ENCODE measurements at places on chromosomes 7 and 10.

DNA sequence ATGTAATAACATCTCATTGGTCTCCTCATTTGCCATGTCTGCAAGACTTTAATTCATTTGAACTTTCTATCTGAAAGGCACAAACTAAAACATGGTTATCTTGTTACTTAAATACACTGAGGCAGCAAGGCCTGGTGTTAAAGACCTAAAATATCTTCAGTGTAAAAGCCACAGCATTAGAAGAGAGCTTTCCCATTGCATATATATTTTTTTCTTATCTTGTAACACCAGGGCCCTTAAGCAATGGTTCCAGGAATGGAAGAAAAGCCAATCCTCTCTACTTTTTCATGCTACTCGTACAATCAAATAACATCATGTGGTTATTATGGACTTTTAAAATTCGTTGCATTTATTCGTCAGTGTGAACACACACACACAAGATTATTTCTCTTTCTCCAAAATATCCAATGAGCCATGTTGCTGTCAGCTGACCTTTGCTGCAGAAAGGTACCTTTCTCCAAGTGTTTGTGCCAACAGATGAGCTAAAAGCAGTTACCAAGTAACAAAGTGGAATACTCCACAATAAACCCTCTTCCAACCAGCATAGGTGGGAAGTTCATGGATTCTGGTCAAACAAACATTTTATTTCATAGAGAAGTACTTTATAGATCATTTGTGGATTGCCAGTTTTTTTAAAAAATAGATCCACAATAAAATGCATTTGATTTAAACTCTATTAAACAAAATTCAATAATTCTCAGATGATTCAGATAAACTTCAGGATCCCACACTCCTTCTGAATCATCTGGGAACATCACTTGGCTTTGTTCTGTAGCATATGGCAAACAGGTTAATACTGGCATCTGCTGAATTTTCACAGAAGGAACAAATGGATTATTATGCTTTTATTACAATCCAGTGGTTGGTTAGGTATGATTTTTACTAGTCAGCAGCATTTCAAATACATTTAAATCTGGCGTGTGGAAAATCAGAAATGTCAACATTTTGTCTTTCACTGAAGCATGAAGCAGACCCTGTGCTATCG lies 63.3 kb upstream of the AGBL3 start:
- DNase-seq, result no peak

- no peak for DNase-seq
Observed at GRCh38 chr7:148803094-148803493, 81.0 kb downstream of the EZH2 start.

DNA sequence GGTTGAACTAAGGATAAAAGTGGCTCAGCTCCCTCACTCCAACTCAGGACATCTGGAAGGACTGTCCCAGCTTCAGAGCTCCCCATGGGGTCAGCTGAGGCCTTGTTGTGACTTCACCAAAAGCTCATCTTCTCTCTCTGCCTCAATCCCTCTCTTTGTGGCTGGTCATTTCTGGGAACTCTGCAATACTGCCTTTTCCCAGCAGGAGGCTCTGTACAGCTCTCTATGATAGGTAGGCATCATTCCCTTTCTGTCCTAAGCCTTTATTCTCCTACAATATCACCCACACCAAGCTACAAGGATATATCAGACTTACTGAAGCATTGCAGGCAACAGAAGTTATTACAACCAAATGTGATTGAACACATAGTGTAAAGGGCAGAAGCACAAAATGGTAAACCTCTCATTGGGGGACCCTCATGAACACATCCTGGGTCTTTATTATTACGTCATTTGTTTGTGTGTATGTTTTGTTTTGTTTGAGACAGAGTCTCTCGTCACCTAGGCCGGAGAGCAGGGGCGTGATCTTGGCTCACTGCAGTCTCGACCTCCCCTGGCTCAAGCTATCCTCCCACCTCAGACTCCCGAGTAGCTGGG lies 36.7 kb upstream of the PRPS1L1 start:
- DNase-seq, result no peak

- no peak for DNase-seq
Observed at GRCh38 chr7:11404355-11404754, 427.6 kb downstream of the THSD7A start.

GRCh38 chr7:11988186-11988585 lies 156.2 kb upstream of the THSD7A start:
- DNase-seq, result no peak

DNA sequence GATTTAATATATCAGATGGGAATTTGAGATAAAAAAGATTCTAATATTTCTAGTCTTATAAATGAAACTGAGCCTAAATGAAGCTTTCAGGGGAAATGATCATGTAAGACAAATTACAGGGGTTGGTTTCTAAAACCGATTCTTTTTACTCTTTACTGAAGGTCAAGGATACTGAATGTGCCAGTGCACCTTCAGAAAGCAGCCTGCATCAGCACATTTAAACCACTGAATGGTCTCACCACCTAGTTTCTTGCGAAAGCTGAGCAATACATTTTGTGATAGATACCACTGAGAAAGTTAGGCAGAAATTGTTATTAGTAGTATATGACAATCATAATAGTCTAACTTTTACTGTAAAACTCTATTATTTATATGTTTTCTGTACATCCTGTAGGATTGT lies 180.7 kb downstream of the PCDH15 start:
- DNase-seq, result no peak

GRCh38 chr7:7330997-7331396 lies 148.7 kb downstream of the C1GALT1 start:
- no peak for DNase-seq

DNA sequence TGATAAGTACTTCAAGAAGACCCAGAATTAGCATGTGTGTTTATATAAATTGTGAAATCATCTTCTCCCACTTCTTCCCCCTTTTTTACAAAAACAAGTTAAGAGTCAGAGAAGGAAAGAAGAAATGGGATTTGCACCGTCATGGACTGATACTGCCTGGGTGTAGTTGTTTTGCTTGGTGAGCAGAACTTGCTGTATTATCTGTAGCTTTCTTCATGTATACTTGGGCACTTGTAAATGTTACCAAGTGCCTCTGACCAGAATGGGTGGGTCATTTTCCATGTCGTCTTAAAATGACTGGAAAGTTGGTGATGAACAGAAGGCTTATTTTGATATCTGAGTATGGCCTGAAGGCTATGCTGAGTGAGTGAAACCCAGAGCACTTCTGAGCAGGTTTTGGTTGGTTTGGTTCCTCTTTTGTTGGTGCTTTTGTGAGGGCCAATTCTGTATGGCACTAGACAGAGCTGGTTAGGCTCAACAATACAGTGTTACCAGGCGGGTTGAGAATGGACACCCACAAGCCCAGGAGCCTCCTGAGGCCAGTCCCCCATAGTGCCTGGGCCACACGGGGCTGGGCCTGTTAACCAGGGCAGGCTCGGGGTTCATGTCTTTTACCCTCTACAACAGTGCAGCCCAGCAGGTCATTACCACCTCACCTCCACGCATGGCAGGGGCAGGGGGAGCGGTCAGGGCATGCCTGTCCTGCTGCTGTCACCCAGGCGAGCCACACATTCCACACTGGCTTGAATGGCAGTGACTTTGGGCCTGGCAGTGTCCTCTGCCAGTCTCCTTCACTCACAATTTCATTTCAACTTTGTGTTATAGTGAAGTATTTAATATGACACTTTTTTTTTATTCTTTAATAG lies 115.1 kb downstream of the CCNY start:
- no peak for DNase-seq

GRCh38 chr10:13383399-13383761 lies 35.3 kb upstream of the SEPHS1 start:
- no peak for DNase-seq

- no peak for DNase-seq
Observed at GRCh38 chr7:33185786-33186185, 56.4 kb downstream of the BBS9 start.

- no peak for DNase-seq
Observed at GRCh38 chr7:46494028-46494427, 573.0 kb upstream of the IGFBP3 start.

GRCh38 chr10:50275650-50276235 lies 24.4 kb upstream of the ASAH2 start:
- DNase-seq, result peak; percentile 1

- no peak for DNase-seq
Observed at GRCh38 chr7:46007990-46008643, 87.0 kb upstream of the IGFBP3 start.

DNA sequence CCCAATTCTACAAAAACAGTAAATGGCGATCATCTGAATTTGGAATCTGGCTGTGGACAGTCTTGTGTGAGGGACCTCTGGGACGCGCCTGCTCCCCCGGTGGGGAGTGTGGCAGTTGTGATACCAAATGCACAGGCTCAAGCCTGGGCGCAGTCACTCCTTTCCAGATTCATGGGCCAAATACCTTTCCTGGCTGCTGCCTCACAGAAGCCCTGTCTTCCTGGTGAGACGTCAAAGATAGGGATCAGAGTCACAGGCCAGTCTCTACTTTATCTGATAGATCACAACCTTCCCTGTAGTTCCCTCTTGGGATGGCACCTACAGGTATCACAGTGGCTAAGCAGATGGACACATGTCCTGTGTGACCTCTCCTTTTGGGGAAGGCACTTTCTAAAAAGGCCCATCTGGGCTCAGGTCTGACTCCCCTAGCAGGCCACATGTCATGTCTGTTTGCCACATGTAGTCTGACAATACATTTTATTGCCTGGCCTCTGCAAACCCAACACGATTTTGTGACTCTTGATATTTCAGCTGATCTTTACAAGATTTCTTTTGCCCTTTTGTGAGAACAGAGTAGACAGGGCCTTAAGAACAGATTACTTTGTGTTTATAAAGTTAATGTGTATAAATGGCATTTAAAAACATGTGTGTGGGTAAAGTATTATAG lies 150.1 kb downstream of the SNX10 start:
- DNase-seq, result no peak

DNA sequence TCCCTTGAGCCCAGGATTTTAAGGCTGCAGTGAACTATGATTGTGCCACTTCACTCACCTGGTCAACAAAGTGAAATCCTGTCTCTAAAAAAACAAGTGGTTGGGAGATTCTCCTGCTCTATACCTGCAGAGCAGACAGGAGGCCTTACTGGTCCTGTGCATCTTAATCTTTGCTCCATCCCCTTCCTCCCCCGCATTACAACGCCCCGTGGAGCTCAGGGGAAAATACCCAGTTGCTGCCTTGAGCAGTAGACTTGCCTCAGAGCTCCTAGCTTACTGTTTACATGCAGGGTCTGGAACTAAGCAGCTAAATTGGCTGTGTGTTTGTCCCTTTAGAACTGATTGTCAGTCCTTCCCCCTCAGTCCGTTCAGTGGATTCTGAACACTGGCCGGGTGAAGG lies 123.8 kb upstream of the KMT2E start:
- DNase-seq, result no peak

DNA sequence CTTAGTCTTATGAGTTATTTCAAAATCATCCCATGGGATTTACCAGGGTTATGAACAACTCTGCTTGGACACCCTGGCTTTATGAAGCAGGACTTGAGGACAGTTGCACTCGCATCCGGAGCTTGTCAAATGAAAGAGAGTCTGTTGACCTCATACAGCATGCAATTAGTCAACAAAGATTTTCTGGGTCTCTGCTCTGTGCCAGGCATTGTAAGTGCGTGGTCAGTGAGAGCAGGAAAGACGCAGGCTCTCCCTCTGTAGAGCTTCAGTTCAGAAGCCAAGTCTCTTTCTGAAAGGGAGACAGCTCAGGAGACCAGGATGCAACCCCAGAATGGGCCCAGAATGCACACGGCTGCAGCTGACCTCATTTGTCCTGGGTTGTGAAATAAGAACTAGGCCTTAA lies 45.5 kb upstream of the DMBT1 start:
- DNase-seq, result no peak

DNA sequence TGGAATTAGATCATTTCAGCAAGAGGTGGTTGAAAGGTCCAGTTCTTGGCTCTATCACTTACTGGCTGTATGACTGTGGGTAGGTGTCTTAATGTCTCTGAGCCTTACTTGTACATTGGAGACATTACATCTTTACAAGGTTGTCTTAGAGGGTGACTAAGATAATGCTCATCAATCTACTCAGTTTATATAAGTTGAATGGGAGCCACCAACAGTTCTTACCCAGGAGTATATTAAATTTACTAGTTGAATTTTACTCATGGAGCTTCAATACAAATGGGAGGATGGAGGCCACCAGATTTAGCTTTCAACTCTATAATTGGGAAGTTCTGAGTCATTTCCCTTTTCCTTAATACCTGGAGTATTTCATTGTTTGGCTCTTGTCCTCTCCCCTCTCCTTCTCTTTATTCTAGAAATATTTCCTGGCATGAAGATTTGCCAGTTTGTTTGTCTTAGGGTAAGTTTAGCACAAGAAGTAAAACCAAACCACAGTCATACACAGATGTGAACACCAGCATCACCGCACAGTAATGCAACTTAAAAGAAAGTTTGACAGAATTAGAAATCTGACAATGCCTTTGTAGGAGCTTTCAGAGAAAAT lies 222.8 kb downstream of the LRMDA start:
- no peak for DNase-seq

- no peak for DNase-seq
Observed at GRCh38 chr10:2139746-2140145, 402.4 kb upstream of the ADARB2 start.

DNA sequence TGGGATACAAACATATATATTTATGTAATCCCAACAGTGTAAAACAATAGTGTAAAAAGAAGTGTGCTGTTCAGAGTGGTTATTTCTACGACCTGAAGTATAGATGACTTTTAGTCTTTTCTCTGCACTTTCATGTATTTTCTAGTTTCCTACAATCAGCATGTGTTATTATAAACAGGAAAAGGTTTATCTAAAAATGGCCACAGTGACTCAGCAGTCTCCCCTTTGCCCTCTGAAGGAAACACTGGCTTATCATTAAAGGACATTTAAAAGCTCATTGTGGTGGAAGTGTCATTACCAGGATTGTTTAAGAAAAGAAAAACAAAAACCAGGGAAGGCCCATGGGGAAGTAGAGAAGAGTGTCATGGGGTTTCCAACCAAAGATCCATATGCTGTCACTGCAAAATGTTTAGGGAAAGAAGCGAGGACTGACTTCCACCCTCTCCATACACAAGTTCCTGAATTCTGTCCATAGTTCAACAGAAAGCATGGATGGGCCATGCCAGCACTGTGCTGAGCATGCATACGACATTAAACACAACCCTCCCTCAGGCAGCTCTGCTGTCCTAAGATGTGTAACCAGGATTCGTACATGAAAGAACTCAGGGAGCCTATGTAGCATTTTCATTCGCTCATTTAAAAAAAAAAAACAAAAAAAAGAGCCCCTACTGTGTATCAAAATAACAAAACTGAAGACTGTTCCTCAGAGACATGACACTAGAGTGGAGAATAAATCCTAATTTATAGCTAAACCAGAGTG lies 10.2 kb downstream of the CYREN start:
- no peak for DNase-seq

DNA sequence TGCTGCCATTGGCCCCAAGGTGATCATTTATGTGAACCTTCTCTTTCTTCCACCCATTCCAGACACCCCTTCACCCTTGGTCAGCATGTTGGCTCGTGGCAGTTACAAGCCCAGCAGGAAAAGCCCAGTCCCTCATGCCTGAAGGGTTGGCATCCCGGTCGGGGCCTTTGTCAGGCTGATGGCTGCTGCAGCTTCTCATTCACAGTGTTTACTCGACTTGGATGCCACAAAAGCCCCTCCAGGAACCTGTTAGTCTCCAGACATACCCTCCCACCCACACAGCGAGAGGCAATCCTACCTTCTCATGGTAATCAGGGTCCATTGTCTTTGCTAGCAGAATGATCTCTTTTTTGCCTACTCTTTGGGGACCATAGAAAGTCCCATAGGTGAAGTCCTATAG lies 200.8 kb upstream of the PFKP start:
- DNase-seq, result no peak

GRCh38 chr10:80583685-80584084 lies 46.0 kb downstream of the SH2D4B start:
- no peak for DNase-seq
